ENCODE measurements at places on chromosomes 13 and 19. TPM values are rescaled to one million over a fixed set of nuclear protein-coding genes. Genes with fewer than 3 reads are reported as not detected.

Gene IZUMO4
- 1.7 TPM for total RNA-seq

Gene OR10H1
- total RNA-seq, result not detected

Gene SUGP1
- 34.6 TPM for total RNA-seq

Gene YIPF2
- 121 TPM for total RNA-seq

Gene UBE2L5
- total RNA-seq, result 0.85 TPM

Measured in hair follicle dermal papilla cell (primary cell).